RKO (cell line): ENCODE measurements at places on chromosomes 3 and 15.

DNA sequence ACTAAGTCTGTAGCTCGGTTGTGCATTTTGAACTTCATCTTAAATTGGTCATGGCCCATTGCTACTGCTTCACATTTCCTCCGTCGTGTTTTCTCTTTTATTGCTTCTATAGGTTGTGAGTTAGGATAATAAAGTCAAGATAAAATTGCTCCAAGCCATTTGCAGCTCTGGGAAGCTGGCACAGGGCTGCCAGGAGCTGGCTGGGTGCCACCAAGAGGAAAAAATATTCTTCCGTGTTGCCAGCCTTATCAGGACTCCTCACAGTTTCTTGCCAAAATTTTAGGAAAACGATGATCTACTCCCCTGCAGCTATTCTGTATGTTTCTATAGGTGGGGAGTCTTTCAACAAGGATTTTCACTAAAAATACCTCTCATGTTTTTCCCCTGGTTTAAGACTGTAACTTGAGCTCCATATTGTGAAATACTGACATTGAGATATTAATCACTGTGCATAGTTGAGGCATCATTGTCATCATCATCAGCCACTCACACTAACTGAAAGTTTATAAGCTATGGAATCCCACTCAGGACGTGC lies 55.4 kb upstream of the PIAS1 start:
- DNase-seq = peak; percentile 9

- no peak for DNase-seq
Observed at GRCh38 chr3:17553080-17553479, 189.4 kb downstream of the TBC1D5 start.

GRCh38 chr15:50556642-50557371 lies 10.3 kb upstream of the USP50 start:
- no peak for DNase-seq

DNA sequence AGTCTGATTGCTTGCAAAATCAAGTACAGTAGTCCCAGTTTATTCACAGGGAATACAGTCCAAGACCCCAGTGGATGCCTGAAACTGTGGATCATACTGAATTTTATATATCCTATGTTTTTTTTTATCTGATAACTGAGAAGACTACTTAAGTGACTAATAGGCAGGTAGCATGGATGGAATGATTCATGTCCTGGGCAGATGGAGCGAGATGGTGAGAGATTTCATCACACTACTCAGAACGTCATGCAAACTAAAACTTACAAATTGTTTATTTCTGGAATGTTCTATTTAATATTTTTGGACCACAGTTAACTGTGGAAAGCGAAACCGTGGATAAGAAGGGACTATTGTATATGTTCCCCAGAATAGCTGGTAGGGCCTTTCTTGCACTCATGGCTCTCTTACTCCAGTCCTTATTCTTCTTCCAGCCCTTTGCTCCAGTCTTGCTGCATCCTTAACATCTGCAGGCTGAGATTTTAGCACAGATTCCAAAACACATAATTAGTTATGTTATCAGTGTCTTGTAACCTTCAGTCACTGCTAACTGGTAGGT lies 290.0 kb downstream of the ADAMTSL3 start:
- DNase-seq = no peak

DNA sequence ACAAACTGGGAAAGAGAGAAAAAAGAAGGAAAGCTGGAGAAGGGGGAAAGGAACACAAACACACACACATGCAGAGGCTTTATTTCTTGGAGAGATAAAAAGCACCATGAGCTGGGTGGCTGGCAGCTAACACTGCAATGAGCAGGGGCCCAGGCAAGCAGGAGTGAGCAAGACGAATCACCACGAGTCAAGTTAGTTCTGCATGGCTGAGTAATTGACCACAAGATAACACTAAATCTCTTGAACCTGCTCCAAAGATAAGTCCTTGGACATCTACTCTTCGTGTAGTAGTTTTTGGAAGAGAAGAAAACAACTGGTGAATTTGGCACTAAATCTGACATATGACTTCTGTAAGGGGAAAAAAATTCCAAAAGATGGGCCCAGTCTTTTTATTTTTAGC lies 100.9 kb downstream of the MYO5A start:
- DNase-seq = peak; percentile 53

DNA sequence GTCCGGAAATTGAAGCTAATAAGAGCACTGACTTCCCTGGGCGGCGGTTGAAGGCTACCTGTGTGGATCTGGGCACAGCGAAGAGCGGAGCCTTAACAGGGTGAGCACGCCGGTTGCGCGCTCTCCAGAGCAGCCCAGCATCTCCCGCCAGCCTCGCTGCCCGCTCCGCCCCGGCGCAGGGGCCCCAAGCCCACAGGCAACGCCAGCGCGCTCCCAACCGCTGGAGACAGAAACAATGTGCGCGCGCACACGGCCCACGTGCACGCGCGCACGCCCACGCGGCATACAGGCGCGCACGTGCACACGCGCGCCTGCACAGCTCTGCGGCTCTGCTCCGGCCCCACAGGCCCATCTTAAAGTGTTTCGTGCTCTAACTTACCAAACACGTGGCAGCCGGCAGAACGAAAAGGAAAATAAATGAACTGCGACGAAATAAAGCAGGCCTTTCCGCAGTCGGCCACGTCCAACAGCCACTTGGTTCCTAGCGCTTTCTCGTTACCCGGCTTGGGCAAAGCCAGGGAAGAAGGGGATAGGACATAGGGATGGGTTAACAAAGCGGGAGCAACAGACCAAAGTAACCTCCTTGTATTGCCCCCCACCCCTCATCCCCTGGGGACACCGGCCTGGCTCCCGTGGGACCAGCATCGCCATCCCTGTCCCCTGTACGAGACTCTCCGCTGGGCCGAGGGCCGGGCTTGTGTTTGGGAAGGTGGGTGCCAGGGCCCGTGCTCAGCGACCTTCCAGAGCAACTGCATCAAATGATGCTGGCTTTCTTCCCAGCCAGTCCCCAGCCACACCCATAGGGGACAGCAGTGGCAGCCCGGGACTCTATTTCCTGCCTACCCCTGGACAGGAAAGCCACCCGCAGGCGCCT lies 203.7 kb downstream of the ABHD5 start:
- DNase-seq = no peak

GRCh38 chr15:64454282-64454681 lies 6.1 kb upstream of the ZNF609 start:
- DNase-seq = no peak

- no peak for DNase-seq
Observed at GRCh38 chr15:82894971-82895520, 57.5 kb downstream of the HOMER2 start.

DNA sequence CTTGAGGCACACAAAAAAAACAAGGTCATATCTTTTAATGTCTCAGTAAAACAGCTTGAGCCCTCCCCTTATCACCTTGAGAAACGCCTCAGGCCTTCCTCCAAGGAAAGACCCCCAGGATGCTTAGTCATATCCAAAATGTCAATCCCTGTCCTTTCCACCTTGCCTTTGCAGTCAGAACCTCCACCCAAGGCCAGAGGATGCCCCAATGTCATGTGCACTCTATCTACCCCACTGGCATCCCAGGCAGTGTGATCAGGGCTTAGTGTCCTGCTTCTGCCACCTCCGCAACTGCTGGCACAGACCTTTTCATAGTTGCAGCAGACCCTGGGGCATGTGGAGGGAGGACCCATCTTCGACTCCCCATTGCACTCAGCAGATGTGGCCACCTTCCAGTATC lies 268.0 kb upstream of the LRRFIP2 start:
- DNase-seq = no peak

DNA sequence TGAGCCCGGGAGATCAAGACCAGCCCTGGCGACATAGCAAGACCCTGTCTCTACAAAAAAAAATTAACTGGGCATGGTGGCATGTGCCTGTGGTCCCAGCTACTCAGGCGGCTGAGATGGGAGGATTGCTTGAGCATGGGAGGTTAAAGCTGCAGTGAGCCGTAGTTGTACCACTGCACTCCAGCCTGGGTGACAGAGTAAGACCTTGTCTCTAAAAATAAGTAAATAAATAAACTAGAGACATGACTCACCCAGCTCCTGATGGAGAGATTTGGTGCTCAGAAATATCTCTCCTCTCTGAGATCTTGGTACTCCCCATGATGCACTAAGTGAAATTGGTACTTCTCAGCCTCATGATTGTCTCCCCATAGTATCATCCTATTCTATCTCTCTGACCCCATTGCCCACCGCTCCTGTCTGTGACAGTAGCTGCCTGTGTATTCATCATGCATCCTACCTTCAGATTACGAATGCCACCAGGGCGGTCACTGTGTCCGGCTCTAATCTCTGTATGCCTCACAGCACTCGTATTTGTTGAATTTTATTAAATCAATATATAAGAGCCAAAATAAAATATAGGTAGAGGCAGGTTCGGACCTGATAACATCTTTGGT lies 50.9 kb downstream of the ABHD2 start:
- no peak for DNase-seq

GRCh38 chr15:73081321-73081958 lies 29.2 kb downstream of the NEO1 start:
- peak; percentile 72 for DNase-seq

GRCh38 chr15:91849180-91849579 lies 4.3 kb upstream of the SLCO3A1 start:
- DNase-seq = no peak

DNA sequence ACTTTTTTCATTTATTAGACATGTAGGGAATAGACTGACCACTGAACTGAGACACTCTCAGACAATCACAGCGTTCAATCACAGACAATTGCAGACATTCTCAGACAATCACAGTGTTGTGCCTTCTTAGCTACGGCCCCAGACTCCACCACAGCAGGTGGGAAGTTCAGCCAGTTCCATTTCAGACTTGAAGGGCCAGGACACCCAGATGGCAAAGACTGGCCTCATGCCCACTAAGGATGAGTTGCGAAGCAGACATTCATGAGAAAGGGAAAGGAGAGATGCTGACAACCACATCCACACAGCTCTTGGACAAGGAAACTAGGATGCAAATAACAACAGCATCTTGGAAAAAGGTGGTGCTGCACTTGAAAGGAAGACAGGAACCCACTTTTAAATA lies 21.9 kb upstream of the ALDH1L1 start:
- DNase-seq = no peak

- DNase-seq = no peak
Observed at GRCh38 chr3:37031096-37031682, 37.9 kb downstream of the MLH1 start.

DNA sequence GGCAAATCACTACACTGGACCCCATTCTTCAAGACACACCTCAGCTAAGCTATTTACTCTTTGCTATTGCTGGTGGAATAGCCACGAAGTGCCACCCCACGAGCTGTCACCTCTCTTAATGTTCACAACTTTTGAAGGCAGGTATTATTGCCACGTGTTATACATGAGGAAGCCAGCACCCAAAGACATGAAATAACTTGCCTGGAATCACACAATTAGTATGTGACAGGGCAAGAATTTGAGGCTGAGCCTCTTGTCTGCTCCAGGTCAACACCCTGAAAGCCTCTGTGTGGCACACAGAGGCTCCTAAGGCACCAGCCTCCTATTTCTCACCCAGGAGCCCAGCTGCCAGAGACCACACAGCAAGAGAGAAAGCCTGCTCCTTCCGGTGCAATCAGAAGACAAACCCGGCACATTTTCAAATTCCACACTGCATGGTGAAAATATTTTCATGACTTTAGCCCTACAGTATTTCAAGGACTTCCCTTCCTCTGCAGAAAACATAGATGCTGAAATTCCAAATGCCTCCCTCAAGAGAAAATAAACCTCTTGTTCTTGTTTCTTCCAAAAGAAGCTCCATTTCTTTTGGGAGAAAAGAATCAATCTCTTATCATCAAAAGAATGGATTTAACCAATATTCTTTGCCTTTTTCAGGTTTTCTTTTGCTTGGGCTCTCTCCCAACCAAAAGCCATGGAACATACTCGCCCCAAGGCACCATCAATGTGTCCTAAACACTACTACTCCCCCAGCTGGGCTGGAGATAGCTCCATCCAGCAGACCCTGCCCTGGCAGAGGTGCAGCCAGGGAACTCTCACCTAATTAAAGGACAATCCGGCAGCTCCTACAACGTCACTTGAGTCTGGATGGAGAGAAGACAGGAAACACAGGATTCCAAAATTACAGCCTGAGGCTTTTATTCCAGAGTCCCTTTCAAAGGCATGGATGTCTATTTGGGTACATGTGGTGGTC lies 84.7 kb upstream of the THBS1 start:
- DNase-seq = no peak
